ENCODE measurements at places on chromosomes 16 and 17.
A peak's percentile ranks its signal among the peaks of the same experiment; 100 is the strongest.

- DNase-seq: no peak
Observed at GRCh38 chr17:249236-249993, 68.0 kb upstream of the DOC2B start.

DNA sequence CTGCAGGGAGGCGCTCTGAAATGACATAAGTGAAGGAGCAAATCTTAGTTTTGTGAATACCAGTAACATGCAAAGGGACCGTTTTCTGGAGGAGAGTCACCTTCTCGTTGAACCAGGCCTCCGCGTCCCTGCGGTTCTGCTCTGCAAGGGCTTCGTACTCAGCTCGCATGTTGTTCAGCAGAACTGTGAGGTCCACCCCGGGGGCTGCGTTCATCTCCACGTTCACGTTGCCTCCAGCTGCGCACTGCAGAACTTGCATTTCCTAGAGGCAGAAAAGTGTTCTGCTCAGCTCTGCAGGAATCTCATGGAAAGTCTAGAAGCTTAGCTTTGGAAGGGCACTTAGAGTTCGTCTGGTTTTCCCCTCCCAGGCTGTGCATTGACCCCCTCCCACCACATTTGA lies 4.1 kb downstream of the KRT25 start:
- DNase-seq: no peak

- peak; percentile 72 for DNase-seq
Observed at GRCh38 chr16:67246081-67246755, 1.1 kb downstream of the FHOD1 start.

DNA sequence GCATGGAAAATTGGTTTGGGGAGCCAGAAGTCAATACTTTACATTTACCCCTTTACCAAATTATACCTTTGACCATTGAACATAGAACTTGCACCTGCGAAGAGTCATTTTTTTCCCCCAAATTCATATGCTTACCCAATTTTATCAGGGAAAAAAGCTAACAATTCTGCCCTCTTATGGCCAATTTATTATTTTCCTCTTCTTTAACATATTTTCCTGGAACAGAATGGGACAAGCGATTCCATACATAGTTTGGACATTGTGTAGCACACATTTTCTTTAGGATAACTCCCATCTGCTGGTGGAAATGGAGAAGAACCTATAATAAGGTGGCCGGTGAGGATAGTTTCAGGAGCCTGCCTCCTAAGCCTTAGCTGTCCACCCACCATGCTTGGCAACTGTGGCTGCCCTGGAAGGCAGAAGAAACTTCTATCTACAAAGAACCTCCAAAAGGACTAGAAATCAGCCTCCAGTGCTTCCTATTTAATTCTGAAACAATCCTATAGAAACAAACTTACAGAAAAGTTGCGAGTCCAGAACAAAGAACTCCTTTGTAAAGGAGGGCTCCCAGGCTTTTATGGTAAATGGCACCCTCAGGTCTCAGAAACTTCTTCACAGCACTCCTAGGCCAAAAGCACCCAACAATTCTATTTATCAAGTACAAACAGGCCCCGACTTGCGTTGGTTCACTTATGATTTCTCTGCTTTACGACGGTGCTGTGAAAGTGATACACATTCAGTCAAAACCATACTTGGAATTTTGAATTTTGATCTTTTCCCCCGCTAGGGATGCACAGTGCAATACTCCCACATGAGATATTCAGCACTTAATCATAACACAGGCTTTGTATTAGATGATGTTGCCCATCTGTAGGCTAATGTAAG lies 64.1 kb upstream of the CACNG4 start:
- DNase-seq: no peak

DNA sequence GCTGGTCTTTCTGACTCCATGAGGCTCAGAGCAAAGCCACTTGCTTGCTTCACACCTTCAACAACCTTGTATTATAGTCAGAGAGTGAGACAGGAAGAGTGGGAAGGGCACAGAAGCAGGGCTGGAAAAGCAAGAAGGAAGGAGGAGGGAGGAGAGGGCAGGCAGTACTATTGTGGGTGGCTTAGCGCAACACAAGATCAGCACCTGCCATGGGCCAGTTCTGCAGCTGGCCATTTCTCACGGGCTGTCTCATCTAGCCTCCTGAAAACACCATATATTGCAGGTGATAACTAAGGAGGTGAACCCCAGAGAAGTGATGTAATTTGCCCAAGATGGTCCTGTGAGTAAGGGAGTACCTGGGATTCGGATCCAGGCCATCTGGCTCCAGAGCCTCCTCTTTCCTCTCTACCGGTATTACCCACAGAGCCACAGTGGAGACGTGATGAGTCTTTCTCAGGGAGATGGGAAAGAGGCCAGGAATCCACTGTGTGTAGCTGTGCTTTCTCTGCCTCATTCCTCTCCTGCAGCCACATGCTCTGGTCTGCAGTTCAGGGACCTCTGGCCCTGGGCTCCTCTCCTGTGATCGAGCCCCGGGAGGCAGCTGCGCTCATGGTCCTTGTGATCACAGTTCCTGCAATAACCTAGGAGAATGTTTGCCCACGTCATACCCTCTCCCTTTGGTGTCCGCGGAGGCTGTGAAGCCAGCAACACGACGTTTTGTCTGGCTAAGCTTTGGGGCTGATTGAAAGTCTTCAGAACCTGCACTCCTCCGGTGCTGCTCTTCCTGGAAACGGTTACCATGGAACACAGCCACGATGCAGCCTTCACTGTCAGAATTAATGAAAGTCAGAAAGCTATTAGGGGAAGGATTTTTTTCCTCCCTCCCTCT lies 178.1 kb upstream of the CCL2 start:
- DNase-seq: no peak

- DNase-seq: no peak
Observed at GRCh38 chr16:85995541-85996423, 96.8 kb downstream of the IRF8 start.
